Pancreas (tissue), 10 donors: ENCODE measurements at places on chromosomes 5 and 9.

GRCh38 chr5:5981562-5981961 lies 396.8 kb downstream of the MED10 start:
- DNase-seq = no peak

DNA sequence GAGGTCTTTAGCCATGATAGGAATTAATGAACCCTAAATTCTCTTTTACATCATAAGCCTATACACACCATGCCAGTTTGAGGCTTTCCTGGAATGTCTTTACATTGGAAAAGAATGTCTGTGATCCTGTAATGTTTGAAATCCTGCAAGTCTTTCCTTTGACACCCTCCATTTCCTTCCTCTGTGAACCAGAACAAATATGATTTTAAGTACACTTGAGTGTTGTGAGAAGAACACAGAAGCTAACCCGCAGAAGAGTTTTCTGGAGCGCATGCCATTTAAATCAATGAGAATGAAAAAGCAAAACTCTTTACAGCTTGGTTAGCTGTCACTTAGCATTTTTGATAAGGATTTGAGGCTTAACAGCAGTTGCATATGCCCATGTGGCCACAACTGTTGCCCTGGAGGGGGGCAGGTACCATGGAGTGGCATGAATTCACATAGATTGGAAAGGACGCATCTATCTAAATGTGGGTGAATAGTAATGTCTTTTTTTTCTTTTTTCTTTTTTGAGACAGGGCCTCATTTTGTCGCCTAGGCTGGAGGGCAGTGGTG lies 372.6 kb downstream of the KDM4C start:
- DNase-seq = no peak

GRCh38 chr9:15612962-15613361 lies 60.1 kb downstream of the CCDC171 start:
- DNase-seq = no peak

- DNase-seq = no peak
These were observed 153.1 kb downstream of the HSD17B3 start for GRCh38 chr9:96148634-96149532.

DNA sequence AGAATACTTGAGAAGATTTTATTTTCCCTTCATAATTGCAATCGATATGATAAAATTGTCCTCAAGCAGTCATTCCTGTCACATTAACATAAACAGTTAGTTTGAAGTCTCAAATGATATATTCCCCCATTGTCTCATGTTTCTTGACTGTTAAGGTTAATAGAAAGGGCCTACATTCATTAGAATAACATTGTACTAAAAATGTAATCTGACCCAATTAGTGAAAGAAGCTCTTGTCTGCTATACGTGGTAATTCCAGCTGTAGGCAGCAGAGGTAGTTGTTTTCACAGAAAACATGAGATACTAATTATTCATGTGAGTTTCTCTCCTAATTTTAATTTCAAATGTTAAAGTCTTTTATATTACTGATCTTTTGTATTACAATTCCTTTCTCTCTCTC lies 25.9 kb upstream of the AP3B1 start:
- no peak for DNase-seq

DNA sequence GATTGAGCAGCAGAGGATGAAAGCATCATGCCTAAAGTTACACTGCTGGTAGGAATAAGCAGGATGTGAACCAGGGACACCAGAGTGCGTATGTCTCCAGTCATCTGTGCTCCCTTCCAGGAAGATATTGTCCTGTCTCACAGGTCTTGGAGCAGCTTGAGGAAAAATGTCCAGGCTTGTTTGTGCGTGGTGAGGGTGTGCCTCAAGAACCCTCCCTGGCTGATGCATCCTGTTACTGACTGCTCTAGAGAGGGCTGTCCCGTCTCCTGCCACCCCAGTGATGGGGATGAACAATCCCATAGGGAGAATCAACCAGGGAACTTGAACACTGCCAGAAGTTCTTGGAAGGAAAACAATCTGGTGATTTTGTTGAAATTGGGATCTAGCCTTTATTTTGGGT lies 132.0 kb downstream of the INSYN2B start:
- DNase-seq = no peak

DNA sequence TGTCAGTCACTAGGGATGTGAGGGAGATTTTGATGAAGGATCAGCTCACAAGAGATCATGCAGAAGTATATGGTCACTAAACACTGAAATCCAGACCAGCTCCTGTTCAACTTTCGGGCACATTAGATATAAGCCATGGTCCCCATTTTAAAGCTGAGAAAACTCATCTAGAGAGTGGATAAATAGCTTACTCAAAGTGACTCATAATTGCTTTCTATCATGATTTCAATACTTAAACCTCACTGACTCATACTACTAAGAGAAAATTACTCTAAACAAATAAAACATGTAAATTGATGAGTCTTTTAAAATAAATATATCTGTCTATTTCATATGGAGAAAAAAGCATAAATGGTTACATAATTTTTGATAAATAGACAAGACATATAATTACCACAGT lies 567.7 kb downstream of the TLR4 start:
- no peak for DNase-seq
